ENCODE measurements at places on chromosomes 1 and 21.

DNA sequence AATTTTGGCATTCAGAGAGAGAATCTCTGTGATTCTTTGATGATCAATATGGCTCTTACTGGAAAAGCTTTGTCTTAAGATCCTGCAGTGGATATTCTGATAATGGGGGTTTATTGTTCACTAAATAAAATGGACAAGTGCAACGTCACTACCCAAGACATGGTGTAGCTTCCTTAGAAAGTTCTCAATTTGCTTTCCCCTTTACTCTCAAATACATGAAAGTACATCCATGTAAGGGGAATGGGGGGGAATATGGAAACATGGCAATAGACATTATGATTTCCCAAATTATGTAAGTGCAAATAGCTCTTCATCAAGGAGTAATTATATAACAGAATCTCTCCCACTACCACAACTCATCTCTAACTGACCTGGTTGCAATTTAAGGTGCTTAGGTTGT is 126.3 kb upstream of the DPYD start:
- DNase-seq: no peak

DNA sequence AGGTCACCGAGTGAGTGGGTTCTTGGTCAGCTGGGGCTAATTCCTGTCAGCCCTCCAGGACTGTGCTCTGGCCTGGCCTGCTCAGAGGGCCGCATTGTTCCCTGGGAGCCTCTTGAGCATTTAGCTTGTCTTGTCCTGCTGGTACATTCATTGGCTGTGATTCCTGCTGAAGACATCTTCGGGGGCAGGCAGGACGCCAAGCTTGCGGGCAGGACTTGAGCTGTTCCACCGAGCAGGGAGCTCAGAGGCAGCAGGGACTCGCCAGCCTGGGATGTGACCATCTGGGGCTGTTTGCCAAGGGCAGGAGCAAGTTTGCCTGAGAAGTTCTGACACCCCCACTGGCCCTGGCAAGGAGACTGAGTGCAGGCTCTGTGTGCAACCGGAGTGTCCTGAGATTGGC is 7.0 kb upstream of the SLC26A9 start:
- DNase-seq: peak; percentile 9

GRCh38 chr1:75727571-75727970 is 3.1 kb downstream of the ACADM start:
- DNase-seq: no peak

DNA sequence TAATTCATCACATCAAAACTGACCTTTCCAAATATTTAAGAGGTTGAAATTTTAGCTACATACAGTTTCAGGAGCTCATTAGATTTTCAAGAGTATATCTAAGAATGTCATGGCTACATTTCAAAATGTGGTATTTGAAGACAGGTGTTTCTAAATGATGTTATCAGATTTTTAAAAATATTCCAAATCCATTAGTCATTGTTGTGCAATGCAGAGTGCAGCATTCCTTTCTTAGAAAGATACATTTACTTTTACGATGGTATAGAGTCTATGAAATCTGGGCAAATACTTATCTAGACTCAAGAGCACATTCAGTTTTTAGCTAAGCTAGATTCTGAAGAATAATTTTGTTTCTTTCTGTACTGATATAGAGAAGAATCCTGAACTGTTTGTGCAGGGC is 230.3 kb downstream of the CHRM3 start:
- DNase-seq: no peak

DNA sequence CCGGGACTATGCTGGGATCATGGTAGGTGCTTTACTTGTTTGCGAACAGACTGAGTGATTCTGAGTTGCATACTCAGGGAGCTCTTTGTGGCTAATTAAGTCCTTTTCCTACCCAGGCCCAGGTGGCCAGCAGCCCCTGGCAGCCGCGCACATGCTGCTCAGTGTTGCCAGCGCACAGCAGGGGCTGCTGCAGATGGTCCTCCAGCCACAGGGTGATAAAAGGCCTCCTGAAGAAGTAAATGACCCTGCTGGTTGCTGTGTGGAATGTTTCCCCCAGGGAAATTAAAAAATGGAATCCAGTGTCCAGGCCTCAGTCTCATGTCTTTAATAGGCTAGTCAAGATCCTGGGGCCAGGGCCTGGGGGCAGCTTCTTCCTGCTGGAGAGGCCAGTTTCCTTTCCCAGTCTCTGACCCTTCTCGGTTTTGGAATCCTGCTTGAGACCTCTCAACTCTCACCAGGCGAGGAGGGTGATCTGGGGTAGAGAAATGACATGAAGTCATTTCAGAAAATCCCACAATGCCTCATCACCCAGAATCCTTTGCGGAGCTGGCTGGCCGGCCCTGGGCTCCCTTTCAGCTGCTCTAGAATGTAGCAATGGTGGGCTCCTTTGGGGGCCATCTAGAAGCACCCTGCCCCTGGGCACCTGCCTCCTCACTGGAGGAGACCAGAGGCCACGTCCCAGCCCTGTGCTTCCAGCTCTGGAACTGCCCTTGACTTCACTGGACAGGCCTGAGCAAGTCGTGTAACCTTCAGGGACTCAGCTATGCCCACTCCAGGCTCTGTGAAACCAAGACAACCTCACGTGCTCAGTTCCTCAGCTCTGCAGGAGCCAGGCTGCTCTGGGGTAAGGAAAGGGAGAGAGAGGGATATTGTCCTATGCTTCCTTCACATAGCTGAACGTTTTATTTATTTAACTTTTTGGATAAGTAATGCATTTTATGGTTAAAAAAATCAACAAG is 131.4 kb downstream of the MRPS6 start:
- DNase-seq: no peak

- peak; percentile 68 for DNase-seq
Measured at GRCh38 chr1:6491480-6491962, at the start of gene PLEKHG5. PLEKHG5 (minus strand) TSS chr1:6491667; CDS start chr1:6477571, 14,096 bp downstream.

DNA sequence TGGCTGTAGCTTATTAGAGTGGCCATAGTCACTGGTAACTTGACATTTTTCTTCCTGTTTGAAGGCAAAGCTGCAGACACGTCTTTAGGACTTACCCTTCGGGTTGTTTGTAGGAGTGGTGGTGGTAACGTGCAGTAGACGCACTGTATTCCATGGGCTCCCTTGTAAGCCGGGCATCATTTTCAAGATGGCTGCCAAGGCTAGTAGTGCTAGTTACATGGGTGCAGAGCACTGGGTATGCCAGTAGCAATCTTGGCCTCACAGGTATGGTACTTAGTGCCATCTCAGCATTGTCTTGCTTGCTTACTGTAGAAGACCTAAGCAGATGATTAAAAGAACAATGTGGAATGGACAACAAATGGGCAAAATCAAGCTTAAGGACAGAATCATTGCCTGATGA is 1.9 kb downstream of the YBX1 start:
- DNase-seq: no peak

DNA sequence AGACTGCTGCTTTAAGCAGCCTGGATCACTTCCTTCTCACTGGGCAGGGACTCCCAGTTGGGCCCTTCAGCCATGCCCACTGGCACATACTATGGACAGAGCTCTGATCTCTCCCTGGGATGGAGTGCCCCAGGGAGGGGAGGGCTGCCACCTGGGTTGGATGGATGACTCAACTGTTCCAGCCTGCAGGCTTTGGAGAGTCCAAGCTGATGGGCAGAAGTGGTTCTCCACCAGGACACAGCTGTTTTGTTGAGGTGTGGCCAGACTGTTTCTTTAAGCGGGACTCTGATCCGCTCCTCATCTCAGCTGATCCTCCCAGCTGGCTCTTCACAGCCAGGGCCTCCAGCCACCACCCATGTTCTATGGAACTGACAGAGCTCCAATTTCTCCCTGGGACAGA is 166.9 kb downstream of the MAGI3 start:
- DNase-seq: no peak

GRCh38 chr1:166133276-166133841 is 33.4 kb downstream of the FAM78B start:
- no peak for DNase-seq

- DNase-seq: no peak
Measured at GRCh38 chr1:17790383-17791054, 35.4 kb downstream of the ACTL8 start.

All from brain microvascular endothelial cell (primary cell).